ENCODE measurements at places on chromosomes 6 and 20. TPM values are rescaled to one million over a fixed set of nuclear protein-coding genes. Genes with fewer than 3 reads are reported as not detected.

BEND6 gene
- 7.7 TPM for total RNA-seq

GRCh38 chr6:92376691-92377090 is 1042.7 kb downstream of the EPHA7 start:
- no peak for DNase-seq

- peak; percentile 31 for DNase-seq
These were observed 621.9 kb upstream of the CITED2 start for GRCh38 chr6:139996253-139996834.

DNA sequence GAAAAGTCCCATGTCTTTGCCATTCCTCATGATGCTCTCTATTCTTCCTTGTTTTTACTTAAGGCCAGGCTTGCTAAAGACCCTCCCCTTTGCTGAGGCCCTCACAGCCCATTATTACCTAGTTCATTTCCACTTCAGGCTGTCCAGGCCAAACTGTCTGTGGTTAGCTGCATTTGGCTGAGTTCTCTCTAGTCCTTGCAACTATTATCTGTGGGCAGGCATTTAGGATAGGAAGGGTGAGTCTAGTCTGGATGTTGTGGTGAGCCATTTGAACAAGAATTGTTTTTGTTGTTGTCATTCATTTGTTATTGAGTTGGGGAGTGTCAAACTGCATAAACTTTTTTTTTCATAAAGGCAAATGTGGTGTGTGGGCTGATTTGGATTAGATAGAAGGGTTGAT is 182.4 kb downstream of the CD109 start:
- no peak for DNase-seq

DNA sequence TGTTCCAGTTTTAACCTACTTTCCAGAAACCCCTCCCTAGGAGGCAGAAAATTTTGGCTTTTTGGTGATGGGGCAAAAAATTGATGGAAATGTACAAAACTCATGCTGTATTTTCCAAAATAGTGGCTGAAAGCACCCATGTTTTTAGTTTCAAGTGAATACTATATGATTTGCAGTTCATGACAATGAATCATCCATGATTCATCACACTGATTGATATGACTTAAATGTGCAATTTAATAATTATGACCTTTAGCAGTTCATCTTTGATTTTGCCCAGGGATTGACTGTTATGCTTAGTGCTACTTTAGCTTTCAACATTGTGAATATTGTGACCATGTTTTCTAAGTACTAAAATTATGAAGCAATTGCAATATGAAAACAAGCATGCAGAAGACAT is 478.7 kb downstream of the HTR1B start:
- no peak for DNase-seq

- DNase-seq: no peak
These were observed 749.7 kb downstream of the MAFB start for GRCh38 chr20:39939241-39939865.

- DNase-seq: no peak
These were observed 24.2 kb upstream of the PPP1R14C start for GRCh38 chr6:150118627-150119026.

DSP gene
- 3.4 TPM for total RNA-seq

FOXF2 gene
- total RNA-seq: 10.0 TPM

DNA sequence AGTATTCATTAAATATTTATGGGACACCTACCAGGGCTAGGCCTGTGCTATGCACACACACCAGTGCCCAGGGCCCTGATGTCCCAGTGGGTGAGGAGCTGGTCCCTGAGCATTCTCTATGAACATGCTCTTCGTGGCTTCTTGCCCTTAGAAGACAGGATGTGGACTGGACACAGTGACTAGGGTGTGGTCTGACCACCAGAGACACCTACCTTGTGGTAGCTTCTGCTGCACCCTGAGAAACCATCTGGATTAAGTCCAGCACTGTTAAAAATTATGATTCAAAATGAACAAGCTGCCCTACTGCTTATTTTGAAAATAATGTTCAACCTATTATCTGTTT is 112.9 kb upstream of the RPS6KA2 start:
- DNase-seq: peak; percentile 20
